ENCODE measurements at places on chromosomes 7 and 10. TPM values are rescaled to one million over a fixed set of nuclear protein-coding genes. Genes with fewer than 3 reads are reported as not detected.

Gene GJD4
- total RNA-seq: not detected

Gene NT5C3A
- total RNA-seq: 36.8 TPM

Gene SPDYE16
- total RNA-seq: not detected

Gene NAT16
- not detected for total RNA-seq

Gene STEAP1B
- 13.9 TPM for total RNA-seq

Gene VWC2
- 0.45 TPM for total RNA-seq

Gene ALKBH4
- total RNA-seq: 31.0 TPM

Gene CPA2
- total RNA-seq: not detected

Gene BLNK
- not detected for total RNA-seq

All from GM23338 (cell line).